ENCODE measurements at places on chromosomes 7 and 10.

- DNase-seq: no peak
These were observed at the start of gene EN2 for GRCh38 chr7:155458111-155458877. TSS of gene EN2 (plus strand) at chr7:155458129. CDS start at chr7:155458378, 249 bp downstream.

- DNase-seq: no peak
These were observed 20.3 kb upstream of the MYH16 start for GRCh38 chr7:99252166-99252895.

DNA sequence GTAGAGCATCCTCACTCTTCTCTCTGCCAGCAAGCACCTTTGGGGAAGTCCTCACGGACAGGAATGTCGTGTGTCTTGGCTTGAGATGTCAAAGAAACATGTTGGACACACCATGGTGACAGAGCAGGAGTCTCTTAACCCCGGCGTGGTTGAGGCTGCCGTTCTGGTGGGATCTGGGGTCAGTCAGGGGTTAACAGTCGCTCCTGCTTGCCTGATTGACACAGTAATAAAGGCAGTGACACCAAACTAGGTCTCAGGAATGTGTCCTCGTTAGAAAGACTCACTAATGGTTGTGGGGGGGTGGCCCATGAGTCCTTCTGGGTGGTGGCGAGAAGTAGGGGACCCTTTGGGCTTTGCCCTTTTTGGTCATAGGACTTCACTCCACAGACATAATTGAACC is 69.0 kb downstream of the TCF7L2 start:
- no peak for DNase-seq

GRCh38 chr7:1596181-1597043 is 26.6 kb upstream of the PSMG3 start:
- no peak for DNase-seq

- DNase-seq: no peak
These were observed 86.1 kb downstream of the CUX1 start for GRCh38 chr7:101903515-101903868.

- no peak for DNase-seq
These were observed 192.7 kb upstream of the MKI67 start for GRCh38 chr10:128318913-128319312.

- no peak for DNase-seq
These were observed 16.4 kb downstream of the ARL4A start for GRCh38 chr7:12703881-12704280.

- no peak for DNase-seq
These were observed 171.4 kb downstream of the PTN start for GRCh38 chr7:137172105-137172590.

- no peak for DNase-seq
These were observed 78.0 kb downstream of the DKK1 start for GRCh38 chr10:52391927-52392602.

- no peak for DNase-seq
These were observed 27.4 kb downstream of the UCMA start for GRCh38 chr10:13206546-13207443.

GRCh38 chr10:21687266-21688008 is 153.4 kb downstream of the MLLT10 start:
- no peak for DNase-seq

GRCh38 chr10:47381427-47382379 is 2.4 kb downstream of the ZNF488 start:
- no peak for DNase-seq

DNA sequence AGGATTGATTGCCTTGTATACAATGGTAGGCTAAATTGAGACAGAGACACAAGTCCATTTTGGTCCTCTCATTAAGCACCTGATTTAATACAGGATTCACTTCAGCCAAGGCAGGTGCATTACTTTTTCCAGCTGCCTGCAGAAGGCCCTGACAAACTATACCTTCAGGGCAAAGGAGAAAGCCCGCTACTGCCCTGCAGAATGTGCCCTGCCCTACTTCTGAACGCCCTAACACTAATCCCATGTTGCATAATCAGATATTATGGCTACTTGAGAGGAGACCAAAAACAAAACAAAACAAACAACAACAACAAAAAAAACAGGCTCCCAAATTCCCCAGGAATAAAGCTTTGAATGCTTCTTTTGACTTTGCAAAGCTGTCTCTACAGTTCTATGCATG is 116.9 kb upstream of the ABI1 start:
- no peak for DNase-seq
